ENCODE measurements at places on chromosomes 5 and 9. TPM values are rescaled to one million over a fixed set of nuclear protein-coding genes. Genes with fewer than 3 reads are reported as not detected.

GRCh38 chr9:129108805-129109536 is 1.6 kb downstream of the CRAT start:
- DNase-seq, result no peak

GRCh38 chr5:6026766-6027406 is 351.5 kb downstream of the MED10 start:
- DNase-seq, result no peak

The POU5F2 gene
- total RNA-seq, result 0.60 TPM

GRCh38 chr9:99235926-99236634 is 14.0 kb downstream of the SEC61B start:
- no peak for DNase-seq

DNA sequence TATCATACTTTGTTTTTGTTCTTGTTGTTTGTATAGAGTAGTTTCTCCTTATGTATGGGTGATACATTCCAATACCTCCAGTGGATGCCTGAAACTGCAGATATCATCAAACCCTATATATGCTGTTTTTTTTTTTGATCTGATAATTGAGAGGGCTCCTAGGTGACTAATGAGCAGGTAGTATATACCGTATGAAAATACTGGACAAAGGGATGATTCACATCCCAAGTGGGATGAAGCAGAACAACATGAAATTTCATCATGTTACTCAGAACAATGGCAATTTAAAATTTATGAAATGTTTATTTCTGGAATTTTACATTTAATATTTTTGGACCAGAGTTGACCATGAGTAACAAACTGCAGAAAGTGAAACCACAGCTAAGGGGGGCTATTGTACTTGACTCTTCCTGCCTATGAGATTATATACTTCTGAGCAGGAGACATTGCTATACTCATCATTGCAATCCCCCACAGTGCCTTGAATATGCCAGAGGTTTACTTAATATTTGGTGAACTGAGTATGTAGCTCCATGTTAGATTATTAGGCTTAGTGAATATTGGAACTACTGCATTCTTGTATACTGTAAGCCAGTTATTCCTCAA is 258.7 kb upstream of the FBXL7 start:
- DNase-seq, result no peak

The NR6A1 gene
- total RNA-seq, result 1.2 TPM

- no peak for DNase-seq
Observed at GRCh38 chr5:154722936-154723335, 32.2 kb upstream of the LARP1 start.

DNA sequence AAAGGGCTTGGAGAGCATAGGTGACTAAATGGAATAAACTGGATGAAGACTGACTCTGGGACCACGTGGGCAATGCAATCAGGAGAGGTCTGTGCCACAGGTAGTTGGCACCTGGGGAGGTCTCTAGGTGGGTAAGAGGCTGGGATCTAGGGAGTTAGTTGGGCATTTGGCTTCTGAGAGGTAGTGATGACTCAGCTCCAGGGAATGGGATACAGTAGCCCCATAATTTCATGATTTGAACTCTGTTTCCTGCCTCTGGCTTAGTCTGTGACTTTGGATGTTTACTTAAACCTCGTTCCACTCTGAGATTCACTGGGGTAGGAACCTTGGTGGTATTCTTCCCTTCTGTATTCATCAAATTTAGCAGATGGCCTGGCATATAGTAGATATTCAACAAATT is 240.8 kb downstream of the KIF4B start:
- no peak for DNase-seq

DNA sequence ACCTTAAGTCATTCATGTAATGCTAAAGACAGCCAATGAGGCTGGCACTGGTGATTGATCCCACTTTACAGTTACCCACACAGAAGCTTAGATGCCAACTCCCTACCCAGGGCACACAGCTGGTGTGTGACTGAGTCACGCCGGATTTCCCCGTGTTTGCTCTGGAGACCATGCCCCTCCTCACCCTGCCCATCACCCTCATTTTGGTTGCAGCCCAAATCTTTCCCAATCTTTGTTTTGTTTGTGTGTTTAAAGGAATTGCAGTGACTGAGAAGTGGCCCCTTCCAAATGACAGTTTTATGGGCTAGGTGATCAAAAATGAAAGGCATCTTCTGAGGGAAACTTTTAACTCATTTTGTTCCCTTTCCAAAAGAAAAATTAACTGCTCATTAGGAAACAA is 10.9 kb downstream of the FBXL7 start:
- DNase-seq, result no peak

The CER1 gene
- not detected for total RNA-seq

The SLC36A2 gene
- 0.29 TPM for total RNA-seq

- DNase-seq, result no peak
Observed at GRCh38 chr9:130089141-130089540, 35.4 kb downstream of the GPR107 start.

DNA sequence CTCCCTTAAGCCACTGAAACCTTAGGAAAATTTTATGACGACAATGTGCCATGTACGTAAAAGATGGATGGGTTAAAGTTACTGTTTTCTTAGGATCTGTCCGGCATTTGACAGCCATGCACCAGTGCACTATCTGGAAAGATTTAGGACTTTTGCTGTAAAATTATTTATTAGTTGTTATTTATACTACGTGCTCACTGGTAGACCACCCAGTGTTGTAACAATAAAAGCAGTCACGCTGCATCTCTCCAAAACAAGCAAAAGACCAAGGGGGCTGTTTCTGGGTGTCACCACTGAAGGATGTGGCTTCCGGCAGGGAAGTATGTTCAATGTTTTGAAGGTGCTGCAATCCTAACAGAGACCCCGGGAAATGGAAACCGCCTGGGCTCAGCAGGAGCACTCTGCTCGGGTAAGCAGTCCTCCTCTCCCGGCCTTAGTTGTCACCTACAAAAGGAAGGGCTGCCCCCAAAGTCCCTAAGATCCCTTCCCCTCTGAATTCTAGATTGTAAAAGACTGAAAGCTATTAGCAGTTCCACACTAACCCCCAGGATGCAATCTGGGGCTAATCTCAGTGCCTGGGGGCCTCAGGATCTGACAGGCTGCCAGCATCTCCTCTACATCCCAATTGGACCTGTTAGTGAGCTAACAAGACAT is 38.6 kb downstream of the SAXO1 start:
- DNase-seq, result no peak

DNA sequence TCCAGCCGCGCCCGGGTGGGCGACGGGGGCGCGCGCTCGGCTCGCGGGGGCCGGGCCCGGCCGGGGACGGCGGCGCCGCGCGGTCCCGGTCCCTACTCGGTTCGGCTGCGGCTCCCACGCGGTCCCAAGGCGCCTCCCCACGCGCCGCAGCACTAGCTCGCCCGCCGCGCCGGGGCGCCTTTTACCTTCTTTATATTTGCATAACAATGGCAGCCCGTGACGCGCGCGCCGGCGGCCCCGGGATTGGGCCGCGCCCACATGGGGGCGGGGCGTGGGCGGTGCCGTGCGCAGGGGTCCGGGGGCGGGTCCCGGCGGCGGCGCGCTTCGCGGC is at the start of gene NRARP:
TSS of gene NRARP (minus strand) at position 154 of the 331 bp plus-strand sequence. CDS start 343 bp downstream, outside the sequence.
- peak; percentile 95 for DNase-seq

The ABLIM3 gene
- total RNA-seq, result 129 TPM

The TEK gene
- total RNA-seq, result 29.5 TPM

DNA sequence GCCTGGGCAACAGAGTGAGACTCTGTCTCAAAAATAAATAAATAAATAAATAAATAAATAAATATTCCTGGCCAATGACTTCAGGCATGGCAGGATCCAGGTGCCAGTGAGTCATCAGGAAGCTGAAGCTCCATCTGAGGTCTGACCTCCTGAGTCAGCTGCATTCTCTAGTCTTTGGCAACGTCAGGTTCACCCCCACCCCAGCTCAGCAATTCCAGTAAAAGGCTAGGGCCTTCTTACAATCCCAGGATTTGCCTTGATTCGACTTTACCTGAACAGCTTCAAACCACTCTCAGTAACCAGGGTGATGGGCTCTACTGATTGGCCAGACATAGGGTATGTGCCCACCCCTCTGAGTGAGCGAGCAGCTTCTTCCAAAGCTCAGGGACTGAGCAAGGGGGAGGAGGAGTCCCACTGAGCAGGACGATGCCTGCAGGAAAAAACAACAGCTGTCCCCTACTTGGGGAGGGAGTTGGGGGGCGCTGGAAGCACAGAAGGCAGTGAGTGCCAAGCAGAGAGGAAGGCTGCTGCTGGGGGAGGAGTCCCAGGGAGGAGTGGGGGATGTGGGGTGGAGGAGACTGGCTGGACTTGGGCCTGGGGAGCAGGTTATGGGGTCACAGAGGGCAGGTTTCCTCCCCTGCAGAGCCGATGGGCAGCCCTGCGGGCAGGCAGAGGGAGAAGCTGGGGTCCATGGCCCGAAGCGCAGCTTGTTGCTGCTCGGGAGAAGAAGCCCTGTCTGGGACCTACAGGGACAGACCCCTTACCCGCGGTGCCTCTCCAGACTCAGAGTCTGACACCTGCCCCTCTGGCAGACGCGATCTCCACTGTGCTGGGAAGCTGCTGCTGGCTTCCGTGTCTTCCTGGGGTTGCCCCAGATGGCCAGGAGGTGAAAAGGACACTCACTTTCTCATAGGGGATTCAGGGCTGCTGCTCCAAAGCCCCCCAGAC is 25.9 kb upstream of the UNC5A start:
- DNase-seq, result no peak

DNA sequence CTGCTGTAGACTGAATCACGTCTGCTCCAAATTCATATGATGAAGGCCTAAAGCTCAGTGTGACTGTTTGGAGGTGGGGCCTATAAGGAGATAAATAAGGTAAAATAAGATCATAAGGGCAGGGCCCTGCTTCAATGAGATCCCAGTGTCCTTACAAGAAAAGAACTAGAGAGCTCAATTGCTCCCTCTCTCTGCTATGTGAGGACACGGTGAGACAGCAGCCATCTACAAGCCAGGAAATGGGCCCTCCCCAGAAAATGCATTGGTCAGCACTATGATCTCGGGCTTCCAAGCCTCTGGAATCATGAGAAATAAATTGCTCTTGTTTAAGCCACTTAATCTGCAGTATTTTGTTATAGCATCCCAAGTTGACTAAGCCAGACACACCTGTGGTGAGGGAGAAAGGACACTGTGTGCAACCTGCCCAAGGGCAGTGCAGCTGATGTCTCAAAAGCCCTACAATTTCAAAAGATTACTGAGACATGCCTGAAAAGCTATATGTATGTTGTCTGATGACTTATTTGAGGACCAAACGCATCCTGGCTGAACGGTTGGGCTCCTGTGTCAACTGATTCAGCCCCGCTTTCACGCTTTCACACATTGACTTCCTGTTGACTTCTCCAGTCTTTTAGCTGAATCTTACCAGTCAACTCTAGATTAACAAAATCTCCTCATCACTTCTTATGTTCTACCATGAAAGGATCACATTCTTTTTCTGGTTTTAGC is 13.2 kb downstream of the GZMK start:
- no peak for DNase-seq

GRCh38 chr5:65084795-65085515 is 316.2 kb downstream of the CWC27 start:
- no peak for DNase-seq

The TMEM252 gene
- total RNA-seq, result 0.18 TPM

The PDE4D gene
- total RNA-seq, result 33.8 TPM

- no peak for DNase-seq
Observed at GRCh38 chr5:155746367-155747038, 580.5 kb upstream of the SGCD start.

DNA sequence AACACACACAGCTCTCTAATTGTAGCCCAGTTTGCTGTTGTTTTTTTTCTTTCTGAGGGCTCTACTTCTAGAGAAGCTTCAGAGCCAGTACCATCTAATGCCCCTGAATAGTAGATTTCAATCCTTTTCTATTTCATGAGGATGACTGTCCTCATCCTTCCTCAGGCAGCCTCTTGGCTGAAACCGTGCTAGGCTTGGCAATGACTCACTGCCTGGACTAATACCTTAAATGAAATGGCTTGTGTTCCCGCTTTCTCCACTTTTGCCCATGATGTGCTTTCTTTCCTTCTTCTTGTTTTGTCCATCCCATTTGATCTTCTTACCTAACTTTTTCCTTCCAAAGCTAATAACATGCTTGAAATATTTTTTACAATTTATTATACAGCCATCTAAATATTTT is 80.1 kb downstream of the ITGA1 start:
- no peak for DNase-seq

The SGCD gene
- 93.4 TPM for total RNA-seq

The ZFP2 gene
- 1.2 TPM for total RNA-seq

- DNase-seq, result no peak
Observed at GRCh38 chr9:25964239-25964638, 286.0 kb upstream of the TUSC1 start.

DNA sequence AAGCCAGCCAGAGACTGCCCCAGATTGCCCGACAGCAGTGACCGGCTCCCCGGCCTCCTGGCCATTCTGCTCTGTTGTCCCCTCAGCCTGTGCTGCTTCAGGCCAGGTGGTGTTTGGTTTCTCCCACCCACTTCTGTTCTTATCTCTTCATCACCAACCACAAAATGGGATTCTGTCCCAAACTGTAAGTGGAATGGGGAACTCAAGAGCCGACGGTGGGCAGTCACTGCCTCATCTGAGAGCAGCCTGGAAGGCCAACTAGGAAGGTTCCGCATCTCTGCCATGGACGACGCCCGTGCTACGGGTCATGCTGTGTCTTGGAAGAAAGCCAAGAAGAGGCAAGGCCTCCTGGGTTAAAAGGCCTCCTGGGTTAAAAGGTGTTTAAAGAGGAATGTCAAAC is 219.0 kb upstream of the PIK3R1 start:
- no peak for DNase-seq

DNA sequence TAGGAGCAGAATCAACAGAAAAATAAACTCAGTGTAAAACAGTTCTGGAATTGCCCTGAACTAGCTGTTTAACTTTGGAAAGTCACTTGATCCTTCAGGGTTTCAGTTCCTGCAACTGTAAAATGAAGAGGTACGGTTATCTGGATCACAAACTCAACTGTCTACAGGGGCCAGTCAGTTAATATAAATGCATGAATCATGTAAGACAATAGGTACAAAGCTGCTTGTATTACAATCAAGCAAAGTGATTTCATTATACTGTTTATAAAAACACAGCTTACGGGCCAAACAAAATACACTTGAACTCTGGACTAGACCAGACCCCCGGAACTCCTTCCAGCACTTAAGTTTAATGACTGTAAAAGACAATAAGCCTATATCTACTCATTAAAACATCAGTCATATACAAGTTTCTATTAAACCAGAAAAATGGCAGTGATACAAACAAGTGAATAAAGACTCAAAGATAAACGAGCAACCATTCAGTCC is 73.0 kb downstream of the MRPS27 start:
- DNase-seq, result no peak

The STKLD1 gene
- 1.1 TPM for total RNA-seq

- no peak for DNase-seq
Observed at GRCh38 chr9:36550135-36550534, 22.6 kb upstream of the MELK start.

DNA sequence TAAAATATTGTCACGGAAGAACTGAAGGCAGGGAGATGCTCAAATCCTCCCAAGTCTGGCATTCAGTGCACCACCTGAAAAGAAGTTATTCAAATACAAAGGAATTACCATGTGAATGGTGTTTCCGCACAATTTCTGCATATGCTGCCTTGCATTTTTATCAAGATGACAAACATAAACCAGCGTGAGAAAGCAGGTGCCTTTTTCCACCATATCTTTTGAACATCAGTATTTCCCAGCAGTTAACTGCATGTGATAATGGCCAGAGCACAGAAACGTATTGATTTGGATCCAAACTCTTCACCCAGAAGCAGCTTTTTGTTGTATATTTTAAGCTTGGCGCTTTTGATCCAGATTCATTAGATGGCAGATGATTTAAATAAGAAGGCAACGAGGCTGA is 808.0 kb downstream of the TLE1 start:
- no peak for DNase-seq

- no peak for DNase-seq
Observed at GRCh38 chr5:158368686-158369085, 509.7 kb upstream of the CLINT1 start.

The LVRN gene
- total RNA-seq, result 0.65 TPM

The PCDHB14 gene
- total RNA-seq, result 5.8 TPM

GRCh38 chr9:79583952-79584654 is 12.3 kb downstream of the TLE4 start:
- peak; percentile 53 for DNase-seq
